Stimulated activated CD4-positive, alpha-beta T cell treated with anti-CD3 and anti-CD28 coated beads, Interleukin-15, amount 100 ng/mL, for 48 hours (primary cell): ENCODE measurements at places on chromosomes 7 and 10.

GRCh38 chr7:152633072-152633471 lies 42.9 kb downstream of the XRCC2 start:
- no peak for DNase-seq

DNA sequence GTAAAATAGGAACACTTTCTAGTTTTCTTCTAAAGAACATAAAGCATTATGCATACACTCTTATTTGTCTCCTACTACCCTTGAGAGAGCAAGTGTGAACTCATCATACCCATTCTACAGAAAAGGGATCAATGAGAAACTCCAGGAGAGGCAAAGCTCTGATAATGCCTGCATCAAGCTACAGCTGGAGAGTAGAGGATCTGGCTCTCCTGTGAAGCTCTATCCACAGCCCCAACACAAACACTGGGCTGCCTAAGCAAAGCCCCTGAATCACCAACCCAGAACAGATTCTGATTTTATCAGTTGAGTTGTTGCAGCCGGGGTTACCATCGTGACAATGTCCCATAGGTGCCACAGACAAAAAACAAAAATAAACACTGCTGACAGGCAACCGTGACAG lies 74.9 kb downstream of the NUDCD3 start:
- no peak for DNase-seq

GRCh38 chr10:124259139-124259825 lies 159.4 kb downstream of the OAT start:
- no peak for DNase-seq

- DNase-seq: no peak
Observed at GRCh38 chr7:24755541-24756407, 1.5 kb downstream of the GSDME start.

GRCh38 chr10:49744924-49745605 lies 17.1 kb downstream of the OGDHL start:
- no peak for DNase-seq

DNA sequence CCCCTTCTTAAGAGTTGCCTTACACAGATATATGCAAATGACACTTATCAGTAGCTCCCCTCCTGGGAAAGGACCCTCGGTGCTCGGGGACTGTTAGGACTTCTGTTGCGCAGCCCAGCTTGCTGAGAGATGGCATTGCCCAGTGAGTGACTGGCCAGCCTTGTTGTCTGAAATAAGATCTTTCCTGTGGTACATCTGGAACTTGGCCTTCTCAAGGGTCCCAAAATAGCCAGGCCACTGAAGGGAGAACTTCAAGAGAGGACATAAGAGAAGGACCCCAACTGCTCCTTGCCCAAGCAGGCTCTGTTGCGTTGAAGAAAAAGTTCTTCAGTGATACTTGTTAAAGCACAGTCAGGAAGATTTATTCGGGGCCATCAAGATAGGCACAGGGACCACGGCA lies 17.3 kb downstream of the BAG3 start:
- no peak for DNase-seq

DNA sequence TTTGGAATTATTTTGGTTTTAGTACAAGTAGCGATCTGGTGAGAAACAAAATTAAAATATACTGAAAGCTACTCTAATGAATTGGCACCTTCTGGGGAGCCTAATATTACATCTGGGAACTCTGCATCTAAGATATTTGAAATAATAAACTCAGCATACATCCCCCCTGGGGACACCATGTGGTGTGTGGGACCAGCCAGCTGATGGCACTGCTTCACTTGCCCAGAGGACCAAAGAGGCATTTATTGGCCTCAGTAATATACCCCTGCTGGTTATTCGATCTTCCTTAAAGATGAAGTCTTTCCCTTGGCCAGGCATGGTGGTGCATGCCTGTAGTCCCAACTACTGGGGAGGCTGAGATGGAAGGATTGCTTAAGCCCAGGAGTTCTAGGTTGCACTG lies 195.1 kb upstream of the AUTS2 start:
- no peak for DNase-seq

DNA sequence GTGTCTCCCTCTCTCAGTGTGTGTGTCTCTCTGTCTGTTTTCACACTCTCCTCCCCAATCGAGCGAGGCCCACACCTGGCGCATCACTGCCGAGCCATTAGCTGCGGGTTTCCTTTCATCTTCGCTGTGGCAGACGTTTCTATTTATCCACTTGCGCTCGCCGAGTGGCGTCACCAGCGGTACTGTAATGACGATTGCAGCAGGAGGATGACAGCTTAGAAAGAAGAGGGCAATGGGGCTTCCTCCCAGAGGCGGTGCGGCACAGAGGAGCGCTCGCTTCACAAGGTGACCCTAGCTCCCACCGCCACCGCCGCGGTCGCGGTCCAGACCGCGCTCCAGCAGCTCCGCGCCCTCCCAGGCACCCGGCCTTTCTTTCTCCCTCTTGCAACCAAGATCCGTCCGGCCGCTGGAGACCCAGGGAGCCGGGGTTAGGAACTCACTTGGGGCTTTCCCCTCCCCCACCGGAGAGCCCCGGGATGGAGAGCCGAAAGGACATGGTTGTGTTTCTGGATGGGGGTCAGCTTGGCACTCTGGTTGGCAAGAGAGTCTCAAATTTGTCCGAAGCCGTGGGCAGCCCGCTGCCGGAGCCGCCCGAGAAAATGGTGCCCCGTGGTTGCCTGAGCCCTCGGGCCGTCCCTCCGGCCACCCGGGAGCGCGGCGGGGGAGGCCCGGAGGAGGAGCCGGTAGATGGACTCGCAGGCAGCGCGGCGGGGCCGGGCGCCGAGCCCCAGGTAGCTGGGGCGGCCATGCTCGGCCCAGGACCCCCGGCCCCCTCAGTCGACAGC lies at the start of gene EVX1:
Gene EVX1 (plus strand): TSS at position 248 of the 785 bp plus-strand sequence. CDS start 229 bp downstream, at position 477.
- no peak for DNase-seq

DNA sequence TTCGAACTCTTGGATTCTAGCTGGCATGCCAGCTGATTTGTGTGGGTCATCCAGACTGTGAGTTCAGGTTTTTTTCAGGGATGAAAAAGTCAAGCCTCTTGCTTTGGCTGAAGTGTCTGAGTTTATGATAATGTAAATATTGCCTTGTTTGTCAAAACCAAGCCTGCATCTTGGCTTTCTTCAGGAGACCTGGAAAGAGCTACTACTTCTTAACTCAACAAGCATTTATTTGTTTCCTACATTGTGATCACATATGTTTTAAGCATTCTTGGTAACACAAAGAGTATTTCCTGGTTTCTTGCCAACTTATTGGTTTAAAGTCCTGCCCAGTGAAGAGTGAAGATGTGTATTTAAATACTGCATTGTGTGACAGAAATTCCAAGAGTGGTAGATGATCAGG lies 407.1 kb downstream of the LRMDA start:
- DNase-seq: no peak

- no peak for DNase-seq
Observed at GRCh38 chr7:27409776-27410175, 167.2 kb downstream of the EVX1 start.

DNA sequence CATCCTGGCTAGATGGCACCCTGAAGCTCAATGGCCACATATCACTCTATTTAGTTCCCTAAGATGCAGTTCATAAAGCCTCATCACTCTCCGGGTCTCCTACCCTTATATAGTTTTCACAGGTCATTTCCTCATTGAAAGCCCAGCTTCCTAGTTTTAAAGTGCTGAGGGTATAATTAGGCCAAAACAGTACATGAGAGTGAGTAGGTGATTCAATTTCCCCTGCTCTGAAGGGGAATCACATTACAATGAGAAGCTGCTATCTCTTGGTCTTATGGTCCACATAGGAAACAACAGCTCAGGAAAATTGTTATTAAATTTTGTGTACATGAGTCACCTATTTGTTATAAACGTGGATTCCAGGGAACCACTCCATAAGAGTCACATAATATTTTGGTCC lies 162.0 kb downstream of the SEMA3E start:
- no peak for DNase-seq

DNA sequence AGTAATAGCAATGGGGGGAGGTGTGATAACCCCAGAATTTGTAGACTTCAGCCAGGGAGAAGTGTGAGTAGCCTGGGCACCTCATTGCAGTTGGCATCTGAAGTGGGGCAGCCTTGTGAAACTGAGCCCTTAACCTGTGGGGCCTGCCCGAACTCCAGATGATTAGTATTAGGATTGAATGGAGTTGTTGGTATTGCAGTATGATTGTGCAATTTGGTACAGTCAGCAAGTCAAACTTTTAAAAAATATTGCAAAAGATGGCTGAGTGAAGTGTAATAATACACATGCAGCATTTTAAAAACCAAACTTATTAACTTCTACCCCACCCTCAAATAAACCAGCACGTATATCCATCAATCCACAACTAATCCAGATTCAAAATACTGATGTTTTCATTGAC lies 9.3 kb downstream of the RBM33 start:
- no peak for DNase-seq

- DNase-seq: no peak
Observed at GRCh38 chr10:42593284-42593683, 45.1 kb downstream of the ZNF33B start.

- DNase-seq: no peak
Observed at GRCh38 chr10:49081547-49082275, 33.6 kb downstream of the VSTM4 start.

DNA sequence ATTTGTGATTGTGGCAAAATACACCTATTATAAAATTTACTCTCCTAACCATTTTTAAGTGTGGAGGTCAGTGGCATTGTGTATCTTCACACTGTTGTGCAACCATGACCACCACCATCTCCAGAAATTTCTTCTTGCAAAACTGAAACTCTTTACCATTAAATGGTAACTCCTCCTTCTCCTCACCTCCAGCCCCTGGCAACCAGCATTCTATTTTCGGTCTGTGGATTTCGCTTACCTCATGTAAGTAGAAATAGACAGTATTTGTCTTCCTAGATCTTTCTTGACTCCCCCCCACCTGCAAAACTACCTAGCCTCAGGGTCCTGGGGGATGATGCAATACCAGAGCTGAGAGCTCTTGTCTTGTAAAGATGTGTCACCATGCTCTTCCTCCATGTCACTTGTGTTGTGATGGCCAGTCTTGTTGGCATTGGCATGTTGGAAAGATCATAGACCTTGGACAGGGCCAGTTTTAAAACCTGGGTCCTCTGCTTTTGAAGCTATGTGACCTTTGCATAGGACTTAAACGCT lies 71.1 kb upstream of the EMX2 start:
- no peak for DNase-seq

- no peak for DNase-seq
Observed at GRCh38 chr7:111756687-111757178, 194.4 kb upstream of the IMMP2L start.

- no peak for DNase-seq
Observed at GRCh38 chr10:77299320-77299719, 338.3 kb downstream of the KCNMA1 start.

DNA sequence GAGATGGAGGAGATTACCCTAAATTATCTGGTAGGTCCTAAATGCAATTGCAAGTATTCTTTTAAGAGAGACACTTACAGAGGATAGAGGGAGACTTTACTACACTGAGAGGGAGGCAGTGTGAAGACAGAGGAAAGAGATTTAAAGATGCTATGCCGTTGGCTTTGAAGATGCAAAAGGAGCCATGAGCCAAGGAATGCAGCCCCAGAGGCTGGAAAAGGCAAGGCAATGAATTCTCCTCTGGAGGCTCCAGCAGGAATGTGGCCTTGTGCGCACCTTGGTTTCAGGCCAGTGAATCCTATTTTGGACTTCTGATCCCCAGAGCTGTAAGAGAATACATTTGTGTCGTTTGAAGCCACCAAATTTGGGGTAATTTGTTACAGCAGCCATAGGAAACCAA lies 118.6 kb downstream of the PLXNA4 start:
- DNase-seq: no peak

- no peak for DNase-seq
Observed at GRCh38 chr10:79310200-79310865, 36.9 kb upstream of the PPIF start.

DNA sequence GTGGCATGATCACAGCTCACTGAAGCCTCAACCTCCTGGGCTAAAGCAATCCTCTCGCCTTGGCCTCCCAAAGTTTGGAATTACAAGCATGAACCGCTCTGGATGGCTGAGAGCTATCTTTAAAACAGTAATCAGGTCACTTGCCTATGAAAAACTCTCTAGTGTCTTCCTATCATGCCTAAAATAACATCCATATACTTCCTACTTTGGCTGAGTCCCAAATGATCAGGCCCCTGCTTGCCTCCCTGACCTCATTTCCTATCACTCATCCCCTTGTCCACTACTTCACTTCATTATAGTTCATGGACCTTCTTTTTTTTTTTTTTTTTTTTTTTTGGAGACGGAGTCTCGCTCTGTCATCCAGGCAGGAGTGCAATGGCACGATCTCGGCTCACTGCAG lies 28.0 kb downstream of the SEPTIN7 start:
- no peak for DNase-seq

DNA sequence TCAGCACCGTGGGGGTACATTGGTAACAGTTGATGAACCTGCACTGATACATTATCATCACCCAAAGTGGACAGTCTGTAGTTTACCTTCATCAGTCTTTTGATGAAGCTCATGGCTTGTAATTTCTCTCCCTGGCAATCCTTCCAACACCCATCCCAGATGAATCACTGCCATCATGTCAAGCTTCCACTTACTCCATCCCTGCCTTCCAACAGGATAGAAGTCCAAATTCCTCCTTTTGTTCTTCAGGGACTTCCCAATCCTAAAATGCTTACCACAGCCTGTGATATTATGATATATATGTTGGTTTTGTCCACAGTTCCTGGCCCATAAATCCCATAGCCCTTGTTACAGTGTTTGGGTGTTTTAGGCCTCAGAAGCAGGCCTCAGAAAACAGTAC lies 16.1 kb downstream of the SNX10 start:
- no peak for DNase-seq

DNA sequence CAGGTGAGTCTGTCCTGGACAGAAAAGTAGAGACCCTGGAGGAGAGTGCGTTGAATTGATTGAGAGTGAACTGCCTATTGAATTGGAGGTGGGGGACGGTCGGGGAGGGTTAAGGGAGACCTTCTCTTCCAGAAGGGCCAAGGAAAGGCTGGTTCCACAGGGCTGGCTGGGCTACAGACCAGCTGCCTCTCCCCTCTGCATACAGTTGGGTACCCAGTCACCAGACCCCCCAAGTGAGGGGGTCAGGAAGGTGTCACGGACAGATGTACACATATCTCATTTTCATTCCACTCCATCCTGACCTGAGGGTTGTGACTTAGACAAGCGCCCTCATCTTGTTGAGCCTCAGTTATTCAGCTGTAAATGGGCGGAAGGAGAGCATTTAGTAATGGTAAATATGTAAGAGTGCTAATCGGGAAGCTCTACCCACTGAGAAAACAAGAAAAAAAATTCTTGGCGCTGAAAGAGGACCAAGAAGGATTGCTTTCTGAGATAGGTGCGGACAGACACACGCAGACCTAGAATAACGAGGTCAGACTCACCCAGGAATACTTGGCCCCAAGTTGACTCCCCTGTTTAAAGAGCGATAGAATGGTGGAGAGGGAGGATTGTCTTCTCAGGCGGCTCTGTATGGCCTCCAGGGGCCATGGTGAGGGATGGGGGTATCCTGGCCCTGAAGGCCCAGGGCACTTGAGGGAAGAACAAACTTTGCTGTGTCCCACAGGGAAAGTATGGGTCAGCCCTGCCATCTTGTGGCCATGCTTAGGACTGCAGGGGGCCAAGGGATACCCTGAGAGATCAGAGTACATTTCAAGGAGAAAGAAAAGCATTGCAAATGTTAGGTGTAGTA lies 7.2 kb upstream of the MBL2 start:
- peak; percentile 14 for DNase-seq

- DNase-seq: no peak
Observed at GRCh38 chr7:77415476-77415822, 700 bp downstream of the GSAP start.

GRCh38 chr7:12943781-12944180 lies 256.3 kb downstream of the ARL4A start:
- DNase-seq: no peak
